ENCODE measurements at places on chromosomes 2 and 18.

GRCh38 chr2:123840016-123840415 lies 185.1 kb upstream of the CNTNAP5 start:
- no peak for DNase-seq

- DNase-seq = no peak
Observed at GRCh38 chr2:165471349-165471950, 2.0 kb downstream of the CSRNP3 start.

DNA sequence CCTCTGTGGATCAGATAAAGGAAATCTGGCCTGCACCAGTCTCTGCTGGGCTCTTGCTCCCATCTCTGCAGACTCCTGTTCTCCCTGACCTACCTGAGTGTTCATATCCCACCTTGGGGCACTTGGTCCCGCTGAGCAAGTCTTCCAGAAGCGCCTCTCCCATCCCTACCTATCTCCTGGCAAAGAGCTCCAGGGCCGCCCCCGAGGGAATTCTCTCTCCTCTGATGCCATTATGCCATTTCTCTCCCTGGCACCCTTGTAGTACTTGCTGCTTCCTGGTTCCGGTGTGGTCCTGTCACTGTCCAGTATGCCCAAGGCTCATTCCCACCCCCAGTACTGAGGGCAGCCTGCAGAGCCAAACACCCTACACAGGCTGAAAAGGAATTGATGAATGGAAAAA lies 99.8 kb downstream of the KLHL29 start:
- no peak for DNase-seq

DNA sequence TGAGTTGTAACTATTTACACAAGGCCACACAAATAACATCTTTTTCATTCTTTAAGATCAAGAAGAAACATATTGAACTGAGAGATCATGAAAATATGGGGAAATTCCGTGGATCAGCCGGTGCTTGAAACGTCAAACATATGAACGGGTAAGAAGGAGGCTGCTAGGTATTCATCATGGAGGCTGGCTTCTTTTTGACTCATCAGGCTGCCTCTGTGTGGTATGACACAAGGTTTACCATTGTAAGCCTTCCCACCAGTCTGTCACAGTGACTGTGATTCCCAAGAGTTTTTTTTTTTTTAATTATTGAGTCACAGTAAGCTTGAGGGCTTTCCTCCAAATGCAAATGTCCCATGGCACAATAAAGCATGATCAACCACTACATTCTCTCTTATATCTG lies 506.9 kb downstream of the BCL11A start:
- no peak for DNase-seq

- DNase-seq = no peak
Observed at GRCh38 chr18:3230401-3231334, 10.9 kb upstream of the MYOM1 start.

DNA sequence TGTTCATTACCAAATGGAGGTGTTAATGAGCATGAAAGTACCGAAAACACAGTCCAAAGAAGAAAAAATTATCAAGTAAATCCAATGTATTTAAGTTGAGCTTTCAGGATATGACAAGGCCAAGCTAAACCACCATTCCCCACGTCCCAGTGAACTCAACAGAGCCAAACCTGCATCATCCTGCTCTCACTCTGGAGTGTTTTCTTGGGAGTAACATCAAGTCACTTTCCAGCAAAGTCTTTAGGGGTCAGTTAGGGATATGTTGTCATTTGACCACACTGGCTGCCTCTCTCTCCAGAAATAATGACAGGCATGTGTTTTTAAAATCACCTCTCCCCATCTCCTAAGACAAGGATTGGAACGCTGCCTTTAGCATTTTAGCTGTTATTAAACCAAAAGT lies 140.5 kb downstream of the SRBD1 start:
- no peak for DNase-seq

DNA sequence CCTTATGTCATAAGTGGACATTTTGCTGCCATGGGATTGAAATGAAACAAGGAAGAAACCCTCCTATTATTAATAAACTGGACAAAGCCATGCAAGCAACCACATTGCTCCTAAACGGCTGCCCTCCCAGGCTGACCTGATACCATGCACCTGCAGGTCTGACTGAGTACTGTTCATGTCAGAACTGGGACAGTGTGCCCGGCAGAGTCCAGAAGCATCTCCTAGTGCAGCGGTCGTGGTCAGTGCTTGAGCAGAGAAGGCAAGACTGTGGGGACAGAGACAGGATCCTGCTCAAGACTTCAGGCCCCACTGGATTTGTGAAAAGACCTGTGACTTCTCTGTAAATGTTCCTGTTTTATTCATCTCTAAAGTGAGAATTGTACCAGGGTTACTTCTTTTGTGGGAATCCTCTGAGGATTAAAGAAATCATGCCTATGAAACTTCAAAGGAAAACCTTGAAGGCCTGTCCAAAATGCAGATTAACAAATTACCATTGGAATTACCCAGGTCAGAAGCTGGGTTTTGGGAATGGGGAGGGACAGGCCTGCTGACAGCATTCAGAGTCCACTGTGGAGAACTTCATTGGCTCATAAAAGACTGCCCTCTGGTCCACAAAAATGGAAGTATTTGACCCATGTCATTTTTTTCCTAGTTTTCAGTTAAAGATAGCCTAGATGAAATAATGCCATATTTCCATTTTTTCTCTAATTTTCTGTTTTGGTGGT lies 13.9 kb downstream of the RNF144A start:
- no peak for DNase-seq

GRCh38 chr2:219557791-219558785 lies 13.3 kb downstream of the OBSL1 start:
- no peak for DNase-seq

- DNase-seq = no peak
Observed at GRCh38 chr2:37602702-37603101, 68.7 kb downstream of the CDC42EP3 start.
